Smooth muscle cell of the brain vasculature (primary cell): ENCODE measurements at places on chromosomes 16 and 17.

GRCh38 chr16:86063760-86064405 lies 164.9 kb downstream of the IRF8 start:
- DNase-seq, result no peak

GRCh38 chr16:86984991-86985647 lies 332.1 kb downstream of the C16orf95 start:
- no peak for DNase-seq

DNA sequence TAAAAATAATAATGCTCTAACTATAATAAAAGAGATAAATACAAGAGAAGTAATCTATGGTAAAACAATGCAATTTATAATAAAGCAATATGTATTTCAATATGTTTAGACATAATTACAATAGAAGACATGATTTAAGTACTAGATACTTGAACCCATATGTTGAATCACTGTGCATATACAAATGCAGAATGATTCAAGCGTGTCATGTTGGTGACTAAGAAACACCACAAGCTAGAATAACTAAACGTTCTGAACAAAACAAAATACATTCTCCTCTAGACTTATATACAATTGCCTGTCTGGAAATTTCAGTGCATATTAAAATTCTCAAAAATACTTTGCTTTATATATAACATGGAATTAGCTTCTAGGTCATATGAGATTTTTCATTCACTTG lies 11.2 kb downstream of the TADA2A start:
- DNase-seq, result no peak

GRCh38 chr16:12612598-12613101 lies 191.0 kb downstream of the CPPED1 start:
- DNase-seq, result no peak

DNA sequence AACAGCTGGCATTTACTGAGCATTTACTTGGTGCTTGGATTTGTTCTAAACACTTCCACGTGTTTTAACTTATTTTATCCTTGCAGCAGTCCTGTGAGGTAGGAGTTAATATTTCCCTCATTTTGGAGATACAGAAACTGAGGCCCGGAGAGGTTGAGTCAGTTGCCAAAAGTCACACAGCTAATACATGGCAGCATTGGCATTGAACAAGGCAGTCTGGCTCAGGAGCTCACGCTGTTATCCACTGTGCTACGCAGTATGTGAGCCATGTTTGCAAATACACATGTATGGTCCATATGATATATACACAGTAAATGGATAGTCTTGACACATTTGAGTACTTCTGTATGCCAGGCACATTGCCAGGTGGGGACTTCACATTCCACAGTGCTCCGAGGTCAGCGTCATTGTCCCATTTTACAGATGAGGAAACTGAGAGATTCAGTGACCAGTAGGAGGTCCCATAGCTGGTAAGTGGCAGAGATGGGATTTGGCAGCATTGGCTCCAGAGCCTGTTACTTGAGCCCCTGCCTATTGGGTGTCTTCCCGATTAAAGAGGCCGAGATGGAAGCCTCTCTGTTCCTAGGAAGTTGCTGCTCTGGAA lies 110.7 kb downstream of the ABCC6 start:
- no peak for DNase-seq

GRCh38 chr17:79528592-79529125 lies 82.2 kb downstream of the RBFOX3 start:
- DNase-seq, result no peak

DNA sequence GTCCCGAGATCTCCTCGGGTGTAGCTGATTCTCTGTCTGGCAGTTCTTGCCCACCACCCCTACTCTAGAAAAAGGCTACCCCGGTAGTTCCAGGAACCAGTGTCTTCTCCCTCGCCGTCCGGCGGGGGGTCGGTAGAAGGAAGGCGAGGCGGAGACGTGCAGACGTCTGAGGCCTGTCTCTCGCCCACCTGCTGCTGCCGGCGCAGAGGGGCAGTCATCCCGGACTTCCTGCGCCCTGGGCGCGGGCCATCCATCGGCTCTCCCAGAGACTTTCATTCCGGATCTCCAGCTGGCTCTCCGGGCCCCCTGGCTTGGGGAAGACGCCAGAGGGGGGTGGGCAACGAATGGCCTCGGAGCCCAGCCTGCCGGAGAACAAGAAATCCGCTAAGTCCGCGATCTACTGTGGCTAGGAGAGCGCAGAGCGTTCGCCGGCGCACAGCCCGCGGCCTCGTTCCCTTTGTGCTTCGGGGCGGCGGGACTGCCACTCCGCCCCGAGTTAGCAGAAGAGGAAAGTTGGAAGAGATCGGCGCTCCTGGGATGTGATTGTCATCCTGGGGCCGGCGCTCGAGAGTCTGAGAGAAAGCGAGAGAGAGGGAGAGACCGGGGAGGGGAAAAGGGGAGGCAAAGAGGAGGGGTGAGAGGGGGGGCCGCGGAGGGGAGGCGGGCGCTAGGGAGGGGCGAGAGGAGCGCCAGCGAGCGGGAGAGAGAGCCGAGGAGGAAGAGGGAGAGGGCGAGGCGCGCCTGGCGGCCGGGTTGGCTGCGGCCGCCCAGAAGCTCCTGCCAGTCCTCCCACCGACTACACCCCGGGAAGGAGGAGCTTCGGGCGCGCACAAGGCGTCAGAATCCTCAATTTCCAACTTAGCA lies at the start of gene IRX5:
Gene IRX5 (plus strand): TSS at position 861 of the 864 bp plus-strand sequence. CDS start 334 bp downstream, outside the sequence.
- DNase-seq, result peak; percentile 86

- no peak for DNase-seq
Observed at GRCh38 chr16:21990381-21990944, 10.5 kb downstream of the PDZD9 start.

- no peak for DNase-seq
Observed at GRCh38 chr17:40437095-40437732, 6.0 kb upstream of the IGFBP4 start.
